ENCODE measurements at places on chromosomes 2 and 18.

- no peak for DNase-seq
Measured at GRCh38 chr2:31318361-31319336, 84.7 kb downstream of the EHD3 start.

DNA sequence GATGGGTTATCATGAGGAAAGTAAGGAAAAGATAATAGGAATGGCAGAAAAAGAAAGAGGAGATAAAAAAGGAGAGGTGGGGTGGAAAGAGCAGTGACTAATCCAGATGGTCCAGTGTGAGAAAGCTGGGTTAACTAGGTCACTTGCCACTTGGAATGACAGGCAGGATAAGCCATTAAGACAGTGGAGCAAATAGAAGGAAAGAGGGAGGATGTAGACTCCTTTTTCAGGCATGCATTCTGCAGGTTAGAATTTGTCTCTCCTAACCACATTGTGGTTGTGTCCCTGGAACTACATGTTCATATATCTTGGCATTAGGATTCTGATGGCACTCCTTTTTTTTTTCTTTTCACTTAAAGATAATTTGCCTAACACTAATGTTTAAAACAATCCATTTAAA, 13.4 kb upstream of the NEMP2 start:
- no peak for DNase-seq

DNA sequence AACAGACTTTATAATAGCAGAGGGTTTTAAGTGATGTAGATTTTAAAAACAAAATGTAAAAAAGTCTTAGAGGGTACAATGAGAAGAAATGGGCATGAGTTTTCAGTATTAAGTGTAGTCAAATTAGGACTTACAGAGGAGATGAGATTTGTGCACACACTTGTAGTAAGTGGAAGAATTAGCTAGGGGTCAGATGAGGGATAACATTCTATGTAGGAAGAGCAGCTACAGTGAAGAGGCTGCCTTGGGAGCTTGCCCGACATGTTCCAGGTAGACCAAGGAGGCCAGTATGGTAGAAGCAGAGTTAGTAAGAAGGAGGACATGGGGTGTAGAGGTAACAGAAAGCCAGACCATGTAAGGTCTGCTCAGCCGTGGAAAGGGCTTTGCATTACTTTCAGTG, 189.2 kb upstream of the DSEL start:
- DNase-seq = no peak

DNA sequence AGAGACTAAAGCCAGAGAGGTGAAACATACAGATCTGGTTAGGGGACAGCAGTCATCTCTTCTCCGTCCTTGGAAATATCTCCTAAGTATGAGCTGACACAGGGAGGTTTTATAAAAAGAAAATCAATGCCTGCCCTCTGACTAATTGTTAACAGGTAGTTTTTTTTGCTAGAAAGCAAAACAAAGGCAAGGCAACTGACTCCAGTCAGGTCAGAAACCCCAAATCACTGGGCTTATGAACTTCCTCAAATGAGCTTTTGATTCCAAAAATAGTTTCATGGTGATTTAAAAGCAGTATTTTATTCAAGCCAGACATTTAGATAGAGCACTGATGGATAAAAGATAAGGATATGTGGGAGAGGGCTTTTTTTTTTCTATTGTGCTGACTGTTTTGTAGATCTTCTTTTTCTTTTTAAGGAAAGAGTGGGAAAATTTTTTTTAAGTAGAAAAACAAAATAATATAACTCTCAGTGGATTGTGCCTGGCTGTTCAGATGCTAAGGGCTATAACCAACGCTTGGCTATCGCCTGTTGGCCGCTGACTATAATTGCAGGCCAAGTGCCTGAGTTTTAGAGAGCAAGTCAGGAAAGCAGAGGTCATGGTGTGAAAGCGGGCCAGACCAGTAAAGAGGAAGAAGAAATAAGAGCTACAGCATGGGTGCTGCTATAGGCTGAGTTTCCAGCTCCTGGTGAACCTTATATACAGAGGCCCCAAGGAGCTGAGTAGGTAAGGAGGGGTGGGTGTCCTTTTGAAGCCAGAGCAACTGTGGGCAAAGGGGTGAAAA, 44.9 kb downstream of the MRPL35 start:
- DNase-seq = no peak

- DNase-seq = no peak
Measured at GRCh38 chr2:62076980-62077638, 118.8 kb upstream of the B3GNT2 start.

DNA sequence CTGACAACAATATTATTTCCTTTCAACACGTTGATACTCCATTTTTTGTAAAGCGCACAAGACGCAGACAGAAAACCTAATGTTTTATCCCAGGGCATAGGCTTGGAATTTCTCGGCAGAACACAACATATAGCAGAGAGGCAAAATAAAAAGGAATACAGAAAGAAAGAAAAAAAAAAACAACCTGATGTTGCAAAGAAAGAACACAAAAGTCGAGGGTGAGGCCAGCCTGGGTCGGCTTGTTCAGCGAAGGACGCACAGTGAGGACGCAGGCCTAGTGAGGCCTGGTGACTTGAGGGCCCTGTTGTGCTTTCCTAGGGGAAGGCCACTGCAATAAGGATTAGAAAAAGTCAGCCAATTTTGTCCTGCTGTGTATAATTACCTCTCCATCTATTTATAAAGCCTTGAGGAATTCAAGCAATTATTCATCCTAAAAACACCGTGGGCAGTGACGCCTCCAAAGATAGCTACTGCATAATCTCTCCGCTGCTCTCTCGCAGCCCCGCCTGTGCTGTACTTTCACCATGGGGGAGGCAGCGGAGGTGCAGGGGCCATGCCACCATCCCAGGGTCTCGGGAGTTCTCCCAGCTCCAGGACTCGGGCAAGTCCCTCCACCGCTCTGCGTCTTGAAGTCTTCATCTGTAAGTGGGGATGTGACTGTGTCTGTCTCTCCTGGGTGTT, 61.9 kb upstream of the SH3RF3 start:
- no peak for DNase-seq

DNA sequence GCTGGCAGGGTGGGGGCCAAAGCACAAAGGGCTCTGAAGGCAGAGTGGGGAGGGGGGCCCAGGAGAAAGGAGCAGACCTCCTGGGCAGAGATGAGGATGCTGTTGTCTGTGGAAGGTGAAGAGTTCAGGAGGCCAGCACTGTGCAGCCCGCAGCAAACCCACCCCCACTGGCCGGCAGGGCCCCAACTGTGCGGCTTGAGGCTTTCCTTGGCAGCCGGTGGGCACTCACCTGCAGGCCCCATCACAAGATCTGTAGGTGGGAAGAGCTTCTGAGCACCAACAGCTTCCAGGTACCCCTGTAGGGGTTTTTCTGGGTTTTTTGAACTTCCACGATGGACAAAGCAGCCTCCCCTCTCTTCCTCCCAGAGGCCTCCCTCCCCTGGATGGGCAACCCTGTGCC, 72.9 kb downstream of the NDUFA10 start:
- DNase-seq = no peak

- DNase-seq = no peak
Measured at GRCh38 chr2:198283146-198283545, 478.8 kb downstream of the PLCL1 start.

DNA sequence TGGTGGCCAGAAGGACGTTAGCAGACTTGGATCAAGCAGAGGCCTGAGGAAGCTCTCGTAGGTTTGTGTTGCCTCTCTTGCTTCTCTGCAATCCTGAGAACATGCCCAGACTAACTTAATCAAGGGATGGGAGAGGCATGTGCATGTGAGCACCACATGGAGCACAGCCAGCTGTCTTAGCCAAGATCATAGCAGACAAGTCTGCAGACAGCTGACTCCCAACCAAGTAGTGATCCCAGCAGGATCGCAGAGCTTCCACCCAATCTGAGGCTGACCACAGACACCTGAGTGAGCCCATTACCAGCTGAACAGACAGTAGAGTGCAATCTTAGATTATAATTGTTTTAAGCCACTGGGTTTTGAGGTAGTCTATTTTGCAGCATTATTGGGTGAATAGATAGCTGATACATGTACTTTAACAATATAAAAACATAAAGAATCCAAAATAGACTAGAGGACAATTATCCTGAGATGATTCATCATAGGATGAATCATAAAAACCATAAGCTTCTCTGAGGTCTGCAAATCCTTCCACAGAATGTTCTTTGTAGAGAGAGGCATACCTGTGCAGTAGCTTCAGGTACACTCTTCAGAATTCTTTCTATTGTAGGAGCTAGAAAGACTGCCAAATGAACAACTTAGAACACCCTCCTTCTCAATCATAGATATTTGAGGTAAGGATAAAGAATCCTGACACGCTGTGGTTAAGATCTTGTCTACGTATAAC, 25.2 kb upstream of the FAM110C start:
- no peak for DNase-seq

DNA sequence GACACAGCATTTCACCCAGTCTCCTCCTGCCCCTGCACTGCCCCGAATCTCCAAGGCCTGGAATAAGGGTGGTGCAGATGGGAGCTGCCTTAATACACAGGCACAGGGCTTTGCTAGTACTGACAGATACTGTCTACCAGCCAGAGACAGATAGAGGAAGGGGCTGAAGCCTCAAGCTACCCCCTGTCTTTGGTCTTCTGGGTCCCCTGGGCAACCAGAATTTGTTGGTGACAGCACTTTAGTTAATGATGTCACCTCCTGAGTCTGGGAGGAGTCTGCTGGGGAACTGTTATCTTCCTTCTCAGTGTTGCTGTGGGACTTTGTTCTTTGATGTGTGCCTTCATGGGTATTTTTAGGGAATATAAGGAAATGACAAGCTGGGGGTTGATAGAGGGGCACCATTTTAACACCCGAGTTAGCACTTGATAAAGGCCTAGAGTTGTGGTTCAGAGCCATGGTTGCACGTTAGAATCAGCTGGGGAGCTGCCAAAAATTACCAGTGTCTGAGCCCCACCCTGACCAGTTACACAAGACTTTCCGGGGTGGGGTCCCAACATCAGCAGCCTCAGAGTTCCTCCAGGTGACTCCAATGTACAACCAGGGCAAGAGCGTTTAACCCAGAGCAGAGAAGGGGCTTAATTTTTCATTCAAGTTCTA, 136.8 kb downstream of the SMAD7 start:
- peak; percentile 12 for DNase-seq

DNA sequence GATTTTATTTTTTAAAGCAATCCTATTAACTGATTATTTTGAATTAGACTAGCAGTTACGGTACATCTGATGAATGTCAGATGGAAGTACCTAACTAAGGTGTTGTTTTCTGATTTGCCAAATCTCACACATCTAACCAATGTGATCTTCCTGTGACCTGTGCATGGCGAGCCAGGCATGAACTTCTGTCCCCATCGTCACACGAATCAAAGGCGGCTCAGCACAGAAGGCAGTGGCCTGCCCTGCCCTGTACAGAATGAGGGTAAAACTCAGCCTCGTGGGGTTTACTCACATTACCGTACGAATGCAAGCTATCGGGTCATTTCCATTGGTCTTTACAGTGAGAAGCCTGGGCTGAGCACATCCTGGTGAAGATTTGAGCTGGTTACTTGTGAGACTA, 87.3 kb downstream of the WDSUB1 start:
- DNase-seq = no peak

GRCh38 chr18:37107748-37108522, 279.0 kb downstream of the KIAA1328 start:
- no peak for DNase-seq

- DNase-seq = no peak
Measured at GRCh38 chr2:98465456-98466226, 21.0 kb downstream of the INPP4A start.

DNA sequence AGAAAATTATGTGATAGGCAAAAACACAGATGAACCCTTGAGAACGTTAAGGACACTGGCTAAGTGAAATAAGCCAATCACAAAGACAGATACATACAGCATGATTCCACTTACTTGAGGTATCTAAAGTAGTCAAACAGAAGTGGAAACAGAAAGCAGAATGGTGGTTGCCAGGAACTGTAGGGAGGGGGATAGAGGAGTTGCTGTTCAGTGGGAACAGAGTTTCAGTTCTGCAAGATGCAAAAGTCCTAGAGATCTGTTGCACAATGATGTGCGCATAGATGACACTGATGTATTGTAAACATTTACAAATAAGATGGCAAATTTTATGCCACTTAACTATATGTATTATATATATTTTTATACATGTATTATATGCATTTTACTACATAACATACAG, 59.7 kb downstream of the POLE4 start:
- no peak for DNase-seq

DNA sequence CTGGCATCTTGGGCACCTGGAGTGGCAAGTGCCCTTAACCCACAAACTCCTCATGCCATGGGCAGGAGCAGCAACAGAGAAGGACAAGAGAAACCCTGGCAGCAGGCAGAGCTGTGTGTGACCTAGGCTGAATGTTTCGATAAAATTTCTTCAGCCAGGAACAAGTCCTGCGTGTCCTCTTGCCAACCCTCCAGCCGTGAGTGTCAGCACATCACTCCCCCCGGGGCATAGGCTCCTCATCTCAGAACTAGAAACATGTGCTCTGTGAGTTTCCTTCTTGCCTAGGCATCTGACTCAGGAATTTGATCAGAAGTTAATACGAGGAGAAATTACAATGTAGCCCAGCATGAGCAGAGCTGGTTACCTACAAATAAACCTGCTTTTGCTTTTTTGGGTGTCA, 2.2 kb downstream of the ABCG8 start:
- no peak for DNase-seq

GRCh38 chr2:188181067-188181838, 110.4 kb upstream of the GULP1 start:
- no peak for DNase-seq

GRCh38 chr18:74419761-74420160, 37.3 kb downstream of the DIPK1C start:
- DNase-seq = no peak

GRCh38 chr2:195706161-195706900, 49.3 kb downstream of the SLC39A10 start:
- no peak for DNase-seq

DNA sequence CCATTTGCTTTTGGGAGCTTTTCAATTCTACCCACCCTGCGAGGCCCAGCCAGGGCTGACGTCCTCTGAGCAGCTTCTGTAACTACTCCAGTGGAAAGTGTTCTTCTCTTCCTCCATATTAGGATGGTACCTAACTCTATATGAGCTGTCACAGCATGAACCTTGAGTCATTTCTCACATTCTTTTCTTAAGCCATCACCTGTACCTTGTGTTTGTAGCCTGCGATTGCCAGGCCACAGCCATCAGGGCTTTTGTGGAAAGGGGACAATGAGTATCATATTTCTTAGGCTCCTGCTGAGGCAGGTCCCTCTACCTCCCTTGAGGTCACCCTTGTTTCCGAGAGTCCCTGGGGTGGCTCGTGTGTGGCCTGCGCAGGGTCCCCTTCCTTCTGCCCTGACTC, 144.5 kb upstream of the DLX2 start:
- no peak for DNase-seq

- peak; percentile 36 for DNase-seq
Measured at GRCh38 chr18:47150029-47150823, at the start of gene HDHD2. Gene HDHD2, minus strand, starts transcription at chr18:47150500. Its CDS starts 14,061 bp downstream, at chr18:47136439.

DNA sequence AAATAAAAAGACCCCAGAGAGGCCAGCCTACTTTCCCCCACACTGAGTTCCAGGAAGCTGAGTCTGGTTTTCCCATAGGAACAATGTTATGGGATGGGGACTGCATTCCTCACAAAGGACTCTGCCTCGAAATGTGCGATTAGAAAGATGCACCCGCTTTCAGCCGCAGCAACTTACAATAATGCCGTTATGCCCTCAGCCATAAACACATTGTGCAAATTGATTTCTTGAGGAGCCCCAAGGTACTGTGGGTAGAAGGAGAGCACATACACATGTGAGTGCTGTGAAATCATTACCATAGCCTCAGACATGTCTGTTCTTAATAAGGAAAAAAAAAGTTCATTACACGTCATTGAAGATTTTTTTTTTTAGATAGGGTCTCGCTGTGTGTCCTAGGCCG, 64.7 kb downstream of the AGAP1 start:
- DNase-seq = no peak

GRCh38 chr2:37633845-37634244, 37.6 kb downstream of the CDC42EP3 start:
- DNase-seq = no peak

- DNase-seq = no peak
Measured at GRCh38 chr2:214220251-214220650, 190.6 kb upstream of the VWC2L start.

Measured in stimulated activated CD4-positive, alpha-beta T cell treated with anti-CD3 and anti-CD28 coated beads, Interleukin-1b, Interleukin-23, amount 100 ng/mL, for 1 hour (primary cell).